ENCODE measurements at places on chromosomes 4 and X.

GRCh38 chr4:65508168-65508567, 162.1 kb downstream of the EPHA5 start:
- DNase-seq, result no peak

GRCh38 chr4:182901337-182901736, 15.8 kb downstream of the DCTD start:
- no peak for DNase-seq

- DNase-seq, result no peak
Observed at GRCh38 chrX:119669424-119670037, 23.4 kb downstream of the SEPTIN6 start.

GRCh38 chr4:165965503-165965902, 92.5 kb downstream of the TLL1 start:
- no peak for DNase-seq

GRCh38 chr4:168151327-168151726, 59.0 kb downstream of the ANXA10 start:
- DNase-seq, result no peak

GRCh38 chrX:1435241-1435895, 17.3 kb downstream of the ASMTL start:
- DNase-seq, result no peak

DNA sequence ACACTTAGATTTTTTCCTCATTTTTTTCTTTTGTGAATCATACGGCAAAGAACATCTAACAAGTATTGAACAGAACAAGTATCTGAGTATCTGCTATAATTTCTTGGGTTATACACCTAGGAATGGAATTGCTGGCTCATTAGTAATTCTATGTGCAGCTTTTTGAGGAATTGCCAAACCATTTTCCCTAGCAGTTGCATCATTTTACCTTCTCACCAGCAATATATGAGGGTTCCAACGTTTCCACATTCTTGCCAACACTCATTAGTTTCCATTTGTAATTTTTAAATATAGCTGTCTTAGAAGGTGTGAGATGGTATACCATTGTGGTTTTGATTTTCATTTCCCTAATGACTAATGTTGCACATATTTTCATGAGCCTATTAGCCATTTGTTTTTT, 41.1 kb upstream of the DCAF8L1 start:
- DNase-seq, result no peak

GRCh38 chr4:90904021-90904420, 776.8 kb downstream of the CCSER1 start:
- no peak for DNase-seq

GRCh38 chr4:175953960-175954521, 111.6 kb upstream of the WDR17 start:
- no peak for DNase-seq

DNA sequence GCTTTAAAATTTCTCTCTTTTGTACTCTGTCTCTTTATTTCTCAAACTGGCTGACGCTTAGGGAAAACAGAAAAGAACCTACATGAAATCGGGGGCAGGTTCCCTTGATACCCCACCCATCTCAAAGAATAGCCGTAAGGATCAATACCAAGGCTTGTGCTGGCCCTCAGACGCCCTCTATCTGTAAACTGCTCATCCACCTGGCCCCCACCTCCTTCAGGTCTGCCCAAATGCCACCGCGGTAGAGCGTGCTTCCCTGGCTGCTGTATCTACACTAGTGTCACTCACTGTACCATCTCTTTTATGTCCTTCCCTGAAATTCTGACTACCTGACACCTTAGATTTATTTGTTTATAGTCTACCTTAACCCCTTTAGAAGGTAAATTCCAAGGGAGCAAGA, 62.8 kb downstream of the SMIM20 start:
- DNase-seq, result no peak

DNA sequence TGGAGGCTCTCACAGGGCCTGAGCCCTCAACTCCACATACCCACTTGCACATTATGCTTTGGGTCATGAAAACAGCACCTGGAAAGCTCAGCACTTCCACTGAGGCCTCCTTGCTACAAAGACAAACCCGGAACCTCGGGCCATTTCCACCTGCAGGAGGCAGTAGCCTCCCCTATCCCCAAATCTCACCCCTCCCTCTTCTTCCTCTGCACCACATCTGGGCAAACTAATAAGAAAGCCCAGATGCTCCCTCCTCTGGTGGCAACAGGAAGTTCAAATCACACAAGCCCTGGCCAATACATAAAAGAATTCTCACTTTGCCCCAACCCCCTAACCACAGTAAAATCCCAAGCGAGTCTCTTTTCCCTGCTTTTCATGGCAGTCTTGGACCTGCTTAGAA, 136.4 kb downstream of the MAPK10 start:
- DNase-seq, result no peak

DNA sequence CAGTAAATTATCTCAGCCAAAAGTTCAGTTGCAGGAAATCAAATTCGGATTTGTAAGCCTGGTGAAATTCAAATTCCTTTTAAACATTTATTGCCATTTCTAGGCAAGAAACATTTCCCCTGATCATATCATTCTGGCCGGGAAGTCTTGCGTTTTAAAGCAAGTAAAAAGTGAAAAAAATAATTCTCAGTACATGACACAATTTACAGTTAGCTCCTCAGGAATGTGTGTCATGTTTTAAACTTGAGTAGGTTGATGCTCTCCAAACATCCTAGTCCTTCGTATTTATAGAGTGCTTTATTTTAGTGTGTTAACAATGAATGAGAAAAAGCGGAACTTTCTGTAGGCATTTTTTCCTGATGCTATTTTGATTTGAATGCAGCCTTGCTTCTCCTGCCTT, 158.3 kb upstream of the SCML1 start:
- no peak for DNase-seq

DNA sequence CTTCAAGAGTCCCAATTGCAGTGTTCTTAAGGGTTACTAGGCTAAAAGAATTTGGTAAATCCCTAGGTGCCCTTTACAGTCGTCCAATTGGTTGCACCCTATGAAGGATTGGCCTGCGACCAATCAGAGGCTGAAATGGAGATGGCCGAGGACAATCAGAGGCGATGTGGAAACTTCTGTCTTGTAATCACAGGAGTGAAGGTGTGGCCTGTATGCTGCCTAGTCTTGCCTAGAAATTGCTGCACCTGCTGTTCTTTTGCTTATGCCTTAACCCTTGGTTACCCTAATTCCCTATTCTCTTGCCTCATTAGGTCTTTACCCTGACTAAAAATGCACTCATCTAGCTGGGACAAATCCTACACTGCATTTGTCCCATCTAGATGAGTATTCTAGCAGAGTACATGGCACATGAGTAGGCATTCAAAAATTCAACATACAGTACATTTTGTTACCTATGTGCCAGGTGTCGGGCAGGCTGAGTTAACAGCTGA, 1.0 kb upstream of the DCK start:
- no peak for DNase-seq

GRCh38 chr4:146053891-146054290, 115.3 kb upstream of the ZNF827 start:
- DNase-seq, result no peak

- no peak for DNase-seq
Observed at GRCh38 chr4:10078481-10079233, 37.9 kb downstream of the WDR1 start.

GRCh38 chrX:111088628-111089027, 7.4 kb upstream of the PAK3 start:
- DNase-seq, result no peak

- DNase-seq, result no peak
Observed at GRCh38 chrX:112235547-112235946, 153.0 kb upstream of the TRPC5 start.

GRCh38 chr4:77911842-77912450, 49.3 kb downstream of the MRPL1 start:
- no peak for DNase-seq

DNA sequence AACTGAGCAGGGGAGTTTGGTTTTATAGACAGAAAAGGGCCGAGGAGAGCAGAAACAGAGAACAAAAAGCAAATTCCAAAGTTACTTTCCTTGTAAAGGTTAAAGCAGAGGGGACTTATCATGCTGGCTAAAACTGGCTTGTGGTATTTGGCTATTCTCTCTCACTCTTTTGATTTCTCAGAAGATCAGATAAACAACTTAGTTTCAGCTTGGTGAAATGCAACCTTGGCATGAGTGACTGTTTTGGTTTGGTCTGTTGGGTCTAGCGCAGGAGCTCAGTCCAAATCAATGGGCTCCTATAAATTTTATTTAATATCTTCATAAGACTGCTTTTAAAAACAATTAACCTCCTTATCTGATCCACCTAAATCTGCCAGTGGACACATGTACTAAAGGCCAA, 47.3 kb upstream of the KIAA1210 start:
- no peak for DNase-seq

DNA sequence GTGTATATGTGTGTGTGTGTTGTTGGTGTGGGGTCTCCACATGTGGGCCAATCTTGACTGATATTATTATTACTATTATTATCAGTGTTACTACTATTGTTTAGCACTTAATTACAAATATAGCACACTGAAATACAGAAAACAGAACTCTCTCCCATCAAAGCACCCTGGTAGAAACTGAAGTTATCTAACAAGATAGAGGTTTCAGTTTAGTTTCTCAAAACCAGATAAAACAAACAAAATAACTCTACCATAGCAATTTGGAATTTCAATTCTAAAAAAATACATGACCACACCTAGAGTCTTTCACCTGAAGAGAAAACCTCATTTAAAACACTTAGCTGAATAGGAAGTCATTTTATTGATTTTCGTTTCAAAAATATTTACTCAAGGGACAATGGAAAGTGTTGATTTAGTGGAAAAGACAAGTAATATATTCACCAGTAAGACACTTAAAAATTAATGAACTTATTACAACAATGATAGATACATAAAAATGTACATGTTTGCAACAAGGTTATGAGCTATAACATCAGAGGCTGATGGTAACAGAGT, 252.3 kb downstream of the PDHA2 start:
- DNase-seq, result no peak

- no peak for DNase-seq
Observed at GRCh38 chr4:111127841-111128240, 505.0 kb upstream of the PITX2 start.
